ENCODE measurements at places on chromosomes 4 and X.

DNA sequence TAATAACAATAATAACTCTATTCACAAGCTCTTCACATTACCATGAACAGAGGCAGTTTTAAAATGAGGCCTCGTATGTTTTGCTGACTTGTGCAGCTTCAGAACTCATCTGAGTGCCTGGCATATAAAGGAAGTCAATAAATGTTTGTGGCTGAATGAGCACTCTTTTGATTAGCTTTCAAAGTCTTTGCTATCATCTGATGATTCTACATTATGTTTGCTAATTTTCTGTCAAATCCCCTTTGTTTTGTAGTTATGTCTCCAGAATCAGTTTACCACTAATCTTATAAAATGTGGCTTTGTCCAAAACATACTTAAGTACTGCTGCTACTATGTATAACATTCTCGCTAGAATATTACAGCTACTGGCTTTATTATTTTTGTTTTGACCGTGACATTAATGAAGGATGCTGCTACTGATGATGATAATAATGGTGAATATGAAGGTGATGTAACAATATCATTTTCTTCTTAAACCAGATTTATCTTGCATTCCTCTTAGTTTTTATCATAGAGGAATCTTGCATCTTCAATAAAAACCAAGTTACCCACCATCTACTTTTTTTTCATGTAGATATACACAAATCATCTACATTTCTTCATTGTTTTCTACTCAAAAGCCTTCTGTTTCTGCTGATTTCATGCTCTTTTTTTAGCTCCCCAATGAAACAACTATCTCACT is 384.5 kb downstream of the NAF1 start:
- DNase-seq, result no peak

DNA sequence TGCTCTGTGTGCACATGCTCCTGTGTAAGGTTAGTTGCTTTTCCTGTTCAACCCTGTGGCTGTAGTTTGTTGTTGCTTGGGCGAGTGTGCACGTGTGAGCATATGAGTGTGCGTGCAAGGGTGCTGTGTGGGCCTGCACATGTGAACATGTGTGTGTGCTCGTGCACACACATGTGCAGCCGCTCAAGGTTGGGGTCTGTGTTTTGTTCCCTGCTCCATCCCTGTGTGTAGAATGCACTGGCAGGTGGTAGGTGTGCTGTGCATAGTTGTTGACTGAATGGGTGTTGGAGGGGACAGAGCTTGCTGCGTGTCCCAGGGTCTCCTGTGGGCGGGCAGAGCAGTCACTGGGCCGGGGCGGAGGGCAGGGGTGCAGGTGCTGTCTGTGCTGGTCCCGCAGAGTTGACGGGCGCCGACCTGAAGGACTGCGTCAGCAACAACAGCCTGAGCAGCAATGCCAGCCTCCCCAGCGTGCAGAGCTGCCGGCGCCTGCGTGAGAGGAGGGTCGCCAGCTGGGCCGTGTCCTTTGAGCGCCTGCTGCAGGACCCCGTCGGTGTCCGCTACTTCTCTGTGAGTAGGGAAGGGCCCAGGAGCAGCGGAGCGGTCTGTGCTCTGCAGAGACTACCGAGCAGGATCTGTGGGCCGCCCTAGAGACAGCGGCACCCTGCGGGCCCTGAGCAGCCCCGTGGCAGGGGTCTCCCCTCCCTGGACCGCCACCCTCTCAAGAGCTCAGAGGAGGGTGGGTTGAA is 27.9 kb upstream of the HGFAC start:
- no peak for DNase-seq

DNA sequence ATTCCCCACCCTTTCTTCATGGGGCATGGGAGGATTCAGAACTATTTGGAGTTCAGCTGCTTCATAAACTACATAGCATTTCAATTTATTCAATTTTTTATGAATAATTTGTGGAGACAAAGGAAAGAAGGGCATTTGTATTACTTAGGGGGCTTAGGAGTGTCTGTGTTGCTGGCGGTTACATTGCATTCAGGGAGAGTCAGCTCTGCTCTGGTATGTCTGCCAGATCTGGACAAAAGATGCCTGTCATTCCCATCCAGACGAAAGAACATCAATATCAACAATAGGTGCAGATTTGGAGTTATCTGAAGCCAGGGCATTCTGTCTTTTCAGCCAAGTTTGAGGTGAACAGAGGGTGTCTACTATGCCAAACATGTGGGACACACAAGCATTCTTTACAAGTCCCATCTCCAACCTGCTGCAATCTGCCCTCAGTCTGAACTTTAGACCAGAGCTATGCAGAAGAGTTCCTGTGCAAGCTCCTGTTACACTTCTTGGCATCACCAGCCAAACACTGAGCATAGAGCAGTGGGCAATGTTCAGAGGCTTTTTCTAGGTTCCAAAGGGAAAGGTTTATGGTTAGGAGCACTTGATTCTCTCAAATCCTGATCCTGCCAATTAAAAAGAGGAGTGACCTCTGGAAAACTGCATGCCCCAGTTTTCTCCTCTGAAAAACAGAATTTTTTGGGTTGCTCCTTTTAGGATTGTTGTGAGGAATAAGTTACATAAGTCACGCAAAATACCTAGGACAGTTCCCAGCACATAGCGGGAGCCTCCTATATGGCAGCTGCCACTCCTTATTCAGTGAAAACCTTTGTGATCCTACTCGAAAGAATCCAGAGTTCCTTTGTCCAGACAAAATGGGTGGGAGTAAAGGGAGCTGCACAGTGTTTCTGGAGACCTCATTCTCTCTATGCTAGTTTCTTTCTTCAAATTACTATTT is 719.5 kb upstream of the SLIT2 start:
- DNase-seq, result peak; percentile 7

GRCh38 chr4:6969826-6970800 is 60.5 kb downstream of the TBC1D14 start:
- DNase-seq, result peak; percentile 39

DNA sequence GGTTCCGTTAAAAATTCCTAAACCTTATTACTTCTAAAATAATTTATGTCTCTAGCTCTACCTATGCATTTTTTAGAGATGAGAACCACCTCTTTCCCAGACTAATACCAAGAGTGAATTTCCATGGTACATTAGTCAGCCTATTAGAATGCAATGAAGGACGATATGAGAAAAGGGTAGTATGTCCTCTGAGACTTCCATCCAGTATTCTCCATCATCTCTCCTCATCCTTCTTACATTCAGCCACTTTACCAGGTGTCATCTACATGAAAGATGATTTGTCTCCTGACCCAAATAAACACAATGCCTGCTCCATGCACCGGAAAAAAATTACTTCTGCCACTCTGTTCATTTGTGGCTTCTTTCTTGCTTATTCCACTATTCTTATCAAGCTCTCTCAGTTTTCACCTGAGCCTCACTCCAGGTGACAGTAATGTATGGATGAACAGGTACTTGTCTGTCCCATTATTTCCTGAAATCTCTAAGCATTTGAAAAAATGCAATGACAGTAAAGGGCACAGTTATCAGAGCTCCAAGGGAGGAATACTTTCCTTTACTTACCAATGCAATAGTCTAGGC is 97.9 kb downstream of the MAB21L2 start:
- peak; percentile 6 for DNase-seq

All from renal cortical epithelial cell (primary cell).